ENCODE measurements at places on chromosomes 4 and X. TPM values are rescaled to one million over a fixed set of nuclear protein-coding genes. Genes with fewer than 3 reads are reported as not detected.

GRCh38 chrX:129931411-129932015, 25.5 kb downstream of the UTP14A start:
- DNase-seq: peak; percentile 94

DNA sequence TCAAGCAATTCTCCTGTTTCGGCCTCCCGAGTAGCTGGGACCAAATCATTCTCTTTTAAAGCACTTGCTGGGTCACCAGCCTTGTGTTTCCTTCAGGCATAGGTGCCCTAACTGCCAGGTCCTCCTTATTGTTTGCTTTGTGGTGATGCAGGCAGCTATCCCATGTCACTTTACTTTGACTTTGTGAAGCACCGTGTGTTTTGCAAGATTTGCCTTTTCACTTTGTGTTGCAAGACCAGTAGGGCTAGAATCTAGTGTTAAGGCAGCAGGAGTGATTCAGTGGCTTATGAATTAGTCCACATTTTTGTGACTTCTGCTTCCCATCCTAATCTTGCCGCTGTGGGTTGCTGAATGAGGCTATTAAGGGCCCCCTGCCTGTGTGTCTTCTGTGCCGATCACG, 20.2 kb downstream of the SYAP1 start:
- DNase-seq: no peak

- DNase-seq: no peak
Measured at GRCh38 chrX:95383778-95384177, 1300.9 kb upstream of the DIAPH2 start.

GRCh38 chrX:118751950-118752783, 24.8 kb downstream of the IL13RA1 start:
- no peak for DNase-seq

Gene MEPE
- polyA plus RNA-seq: not detected

DNA sequence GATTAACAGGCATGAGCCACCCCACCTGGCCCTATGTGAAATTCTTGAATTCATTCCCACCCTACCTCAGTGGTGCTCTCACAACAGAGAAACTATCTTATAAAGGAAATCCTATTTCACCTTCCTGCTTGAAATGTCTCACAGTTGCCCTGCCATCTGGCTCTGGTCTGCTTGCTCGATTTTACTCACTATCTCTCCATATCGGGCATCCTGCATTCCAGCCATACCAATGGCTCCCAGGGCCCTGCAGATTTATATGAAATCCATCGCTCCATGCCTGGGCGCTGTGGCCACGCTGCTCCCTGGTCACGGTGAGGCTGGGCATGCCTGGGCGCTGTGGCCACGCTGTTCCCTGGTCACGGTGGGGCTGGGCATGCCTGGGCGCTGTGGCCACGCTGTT, 15.8 kb downstream of the SORBS2 start:
- no peak for DNase-seq

- DNase-seq: no peak
Measured at GRCh38 chr4:7980036-7980435, 40.4 kb upstream of the AFAP1 start.

DNA sequence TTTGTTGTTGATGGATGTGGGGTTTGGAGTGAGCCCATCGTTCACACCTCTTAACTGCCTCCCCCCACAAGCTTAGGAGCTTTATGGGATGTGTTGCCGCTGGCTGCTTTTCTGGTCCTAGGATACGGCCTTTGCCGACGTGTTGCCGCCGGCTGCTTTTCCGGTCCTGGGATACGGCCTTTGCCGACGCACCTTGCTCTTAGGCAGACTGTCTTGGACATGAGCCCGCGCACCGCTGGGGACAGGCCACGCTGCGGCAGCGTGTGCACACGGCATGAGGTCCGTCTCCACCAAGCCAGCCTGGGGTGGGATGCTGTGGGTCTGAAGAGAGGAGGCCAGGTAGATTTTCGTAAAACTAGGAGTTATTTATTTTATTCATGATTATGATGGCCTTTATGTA, 14.2 kb downstream of the RGS12 start:
- DNase-seq: no peak

GRCh38 chrX:6386837-6387236, 148.1 kb downstream of the VCX3A start:
- DNase-seq: no peak

DNA sequence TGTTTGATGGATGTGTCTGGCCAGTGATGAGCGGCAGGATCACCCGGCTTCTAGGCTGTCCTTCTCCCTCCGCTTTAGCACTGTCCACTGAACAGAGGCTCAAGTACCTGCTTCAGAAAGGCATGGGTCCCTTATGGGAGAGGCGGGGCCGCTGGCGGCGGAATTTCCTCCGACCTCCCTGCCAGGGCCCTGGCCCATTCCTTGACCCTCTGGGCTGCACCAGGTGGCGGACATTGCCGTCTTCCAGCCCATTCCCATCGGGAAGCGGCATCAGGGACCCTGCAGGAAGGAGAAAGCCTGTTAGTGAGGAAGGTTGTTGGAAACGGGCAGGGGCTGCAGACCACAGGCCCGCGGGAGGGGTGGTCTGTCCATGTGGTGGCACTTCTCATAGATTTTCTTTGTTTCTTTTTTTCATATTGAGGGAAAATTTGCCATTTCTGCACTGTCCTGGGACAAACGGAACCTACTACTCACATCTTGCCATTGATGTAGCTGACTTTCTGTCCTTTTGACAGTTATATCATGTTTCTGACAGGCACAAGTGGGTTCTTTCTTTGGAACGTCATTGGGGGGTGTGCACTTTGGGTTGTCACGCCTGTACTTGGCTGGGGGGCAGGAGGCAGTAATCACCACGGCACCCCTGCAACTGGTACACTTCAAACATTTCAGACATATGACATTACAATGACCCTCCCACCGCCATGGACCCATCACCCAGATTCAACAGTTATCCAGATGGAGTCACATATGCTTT, 6.1 kb downstream of the APLN start:
- no peak for DNase-seq

Gene UGT2B28
- not detected for polyA plus RNA-seq

DNA sequence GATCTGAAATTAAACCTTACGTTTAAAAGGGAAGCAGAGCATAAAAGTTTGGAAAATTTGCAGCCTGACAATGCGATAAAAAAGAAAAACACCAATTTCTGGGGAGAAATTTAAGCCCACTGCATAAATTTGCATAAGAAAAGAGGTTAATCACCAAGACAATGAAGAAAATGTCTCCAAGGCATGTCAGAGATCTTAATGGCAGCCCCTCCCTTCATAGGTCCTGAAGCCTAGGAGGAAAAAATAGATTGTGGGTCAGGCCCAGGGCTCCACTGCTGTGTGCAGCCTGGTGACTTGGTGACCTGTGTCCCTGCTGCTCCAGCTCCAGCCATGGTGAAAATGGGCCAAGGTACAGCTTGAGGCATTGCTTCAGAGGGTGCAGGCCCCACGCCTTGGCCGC, 264.0 kb upstream of the CT83 start:
- peak; percentile 46 for DNase-seq

Gene PABPC5
- polyA plus RNA-seq: 0.26 TPM

DNA sequence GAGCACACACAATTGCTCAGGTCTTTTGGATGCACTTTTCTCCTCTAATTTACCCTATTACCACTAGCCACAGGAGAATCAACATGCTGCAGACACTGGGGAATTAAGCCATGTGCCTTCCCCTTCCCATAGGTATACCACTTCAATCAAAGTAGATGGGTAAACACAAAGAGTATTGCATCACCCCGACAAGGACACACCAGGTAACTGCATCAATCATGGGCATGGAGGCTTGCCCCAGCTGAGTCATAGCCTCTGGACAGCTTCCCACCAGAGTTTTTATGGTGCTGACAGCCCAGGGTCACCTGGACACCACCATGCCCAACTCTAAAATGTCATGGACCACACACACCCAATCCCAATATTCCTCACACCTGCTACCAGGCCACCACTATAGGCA, 197.2 kb upstream of the AR start:
- DNase-seq: no peak

- DNase-seq: no peak
Measured at GRCh38 chr4:15925830-15926229, 12.7 kb downstream of the FGFBP1 start.

GRCh38 chr4:34193451-34194154, 2050.7 kb downstream of the ARAP2 start:
- DNase-seq: no peak

Gene SMIM31
- not detected for polyA plus RNA-seq

Gene ADAMTS3
- 0.56 TPM for polyA plus RNA-seq

Gene ATOH1
- polyA plus RNA-seq: not detected

DNA sequence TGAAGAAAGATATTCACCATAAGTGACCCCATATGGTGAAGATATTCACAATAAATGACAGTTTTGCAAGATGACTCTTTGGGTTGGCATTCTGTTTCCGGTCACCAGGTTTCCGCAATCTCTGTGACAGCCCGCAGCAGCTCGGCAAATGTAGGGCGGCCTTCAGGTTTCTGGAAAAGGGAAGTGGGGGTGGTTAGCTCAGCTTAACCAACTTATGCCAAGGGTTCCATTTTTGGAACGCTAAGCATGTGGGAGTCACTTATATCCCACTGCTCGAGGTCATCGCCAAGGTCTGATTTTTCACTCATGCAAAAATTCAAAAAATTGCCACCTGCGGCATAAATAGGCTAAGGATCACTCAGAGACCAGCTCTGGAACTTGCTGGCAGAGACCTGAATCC, 51.0 kb downstream of the NIPAL1 start:
- no peak for DNase-seq

Gene SSX3
- polyA plus RNA-seq: not detected

Gene NEXMIF
- 0.54 TPM for polyA plus RNA-seq

- no peak for DNase-seq
Measured at GRCh38 chrX:48974033-48974432, 2.4 kb upstream of the KCND1 start.

Gene ADH1A
- polyA plus RNA-seq: not detected

DNA sequence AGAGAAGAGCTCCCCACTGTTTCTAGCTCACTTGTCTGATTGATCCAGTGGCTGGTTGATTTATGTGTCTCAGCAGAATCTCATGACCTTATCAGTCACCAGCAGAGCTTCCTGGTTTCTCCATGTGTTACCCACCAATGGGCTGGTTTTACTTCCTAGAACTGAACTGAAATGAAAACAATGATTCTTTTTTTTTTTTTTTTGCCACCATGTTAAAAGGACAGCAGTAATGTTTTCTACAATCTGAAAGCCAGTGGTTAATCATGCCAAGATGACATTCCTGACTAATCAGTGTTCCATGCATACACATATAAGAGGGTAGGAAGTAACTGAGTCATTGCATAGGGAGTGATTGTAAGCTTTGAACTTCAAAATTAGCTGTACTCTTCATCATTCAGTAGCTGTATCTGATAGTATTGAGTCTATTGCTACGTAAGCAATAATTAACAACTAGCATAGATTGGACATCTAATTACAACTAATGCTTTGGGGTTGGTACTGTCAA, 67.7 kb downstream of the SLC4A4 start:
- DNase-seq: no peak

GRCh38 chrX:4876268-4876667, 1162.8 kb upstream of the PRKX start:
- no peak for DNase-seq

Gene DCHS2
- polyA plus RNA-seq: not detected

- no peak for DNase-seq
Measured at GRCh38 chr4:67531379-67531962, 13.8 kb downstream of the CENPC start.

Gene CFP
- polyA plus RNA-seq: 2.1 TPM

GRCh38 chr4:27790911-27791310, 930.3 kb downstream of the STIM2 start:
- DNase-seq: no peak

Gene CPZ
- polyA plus RNA-seq: 1.2 TPM

GRCh38 chr4:127832585-127832984, 48.1 kb upstream of the PLK4 start:
- no peak for DNase-seq

DNA sequence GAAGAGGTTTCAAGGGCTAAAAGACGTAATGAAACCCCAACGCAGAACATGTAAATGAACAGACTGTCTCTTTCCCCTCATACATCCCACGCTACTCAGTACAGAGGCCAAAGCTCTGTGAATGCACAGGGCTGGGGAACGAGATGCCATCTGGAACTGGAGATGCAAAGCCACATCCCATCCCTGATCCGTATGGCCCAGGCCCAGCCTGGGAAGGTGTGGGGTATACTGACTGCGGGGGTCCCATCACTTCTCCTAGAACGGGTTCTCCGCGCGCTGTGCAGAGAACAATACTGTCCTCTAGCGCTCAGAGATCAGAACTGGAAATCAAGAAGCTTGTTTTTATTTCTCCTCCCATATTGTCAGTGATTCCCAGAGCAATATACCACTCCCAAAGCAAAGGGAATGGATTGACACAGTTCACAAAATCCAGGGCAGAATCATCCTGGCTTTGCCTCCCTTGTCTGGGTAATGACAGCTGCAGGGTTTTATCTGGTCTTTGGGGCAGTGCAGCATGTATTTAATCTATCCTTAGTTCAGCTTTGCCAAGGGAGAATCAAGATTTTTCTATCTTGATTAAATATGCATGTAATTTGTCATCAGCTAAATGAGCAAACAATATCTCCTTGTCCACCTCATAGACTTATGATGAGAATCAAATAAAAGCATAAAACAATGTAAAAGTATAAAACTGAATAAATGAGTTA, 47.3 kb upstream of the TLR3 start:
- peak; percentile 61 for DNase-seq

- DNase-seq: no peak
Measured at GRCh38 chr4:2301806-2302205, 39.9 kb upstream of the MXD4 start.

DNA sequence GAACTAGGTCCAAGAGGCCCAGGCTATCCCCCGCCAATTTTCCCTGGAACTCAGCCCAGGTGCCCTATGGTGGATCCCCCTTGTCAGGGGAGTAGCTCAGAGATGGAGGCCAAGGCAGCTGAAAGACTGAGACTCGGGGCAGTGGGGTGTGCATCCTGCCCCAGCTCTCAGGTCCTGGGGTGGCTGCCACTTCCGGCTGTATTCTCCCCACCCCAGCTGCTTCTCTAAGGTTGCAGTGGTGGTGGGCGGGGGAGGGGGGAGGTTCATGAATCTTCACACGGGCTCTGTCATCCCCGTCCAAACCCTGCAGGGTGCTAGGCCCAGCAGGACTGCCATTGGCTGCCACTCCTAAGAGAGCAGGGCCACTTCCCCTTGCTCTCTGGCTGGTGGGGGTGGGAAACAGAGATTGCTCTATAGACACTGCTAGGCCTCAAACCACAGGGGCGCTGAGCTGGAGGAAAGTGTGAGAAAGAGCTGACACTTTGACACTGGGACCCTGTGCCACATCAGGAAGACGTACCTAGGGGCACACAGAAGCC, 1.5 kb downstream of the SASH3 start:
- no peak for DNase-seq

DNA sequence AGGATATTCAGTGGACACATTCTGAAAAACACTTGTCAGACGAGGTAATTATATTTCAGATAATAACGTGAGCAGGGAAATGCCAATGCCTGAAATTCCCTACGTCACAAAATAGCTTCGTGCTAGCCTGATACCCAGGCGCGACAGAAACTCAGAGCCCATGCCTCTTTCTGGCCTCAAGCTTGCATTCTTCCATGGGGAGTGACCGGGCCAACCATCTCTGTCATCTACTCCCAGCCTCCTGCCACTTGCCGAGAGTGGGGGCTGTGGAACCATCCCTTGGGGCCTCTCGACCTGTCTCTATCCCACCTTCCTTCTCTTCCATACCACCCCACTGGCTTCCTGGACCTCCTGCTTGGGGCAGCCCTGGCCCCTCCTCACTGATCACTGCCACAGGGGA, 34.5 kb upstream of the CDKN2AIP start:
- DNase-seq: peak; percentile 62

GRCh38 chr4:57462843-57463242, 352.7 kb upstream of the IGFBP7 start:
- no peak for DNase-seq

GRCh38 chr4:33886356-33886755, 2358.0 kb downstream of the ARAP2 start:
- peak; percentile 2 for DNase-seq

All from kidney (tissue), 22 donors.